Right cardiac atrium (tissue), 5 donors: ENCODE measurements at places on chromosomes 6 and 20.

DNA sequence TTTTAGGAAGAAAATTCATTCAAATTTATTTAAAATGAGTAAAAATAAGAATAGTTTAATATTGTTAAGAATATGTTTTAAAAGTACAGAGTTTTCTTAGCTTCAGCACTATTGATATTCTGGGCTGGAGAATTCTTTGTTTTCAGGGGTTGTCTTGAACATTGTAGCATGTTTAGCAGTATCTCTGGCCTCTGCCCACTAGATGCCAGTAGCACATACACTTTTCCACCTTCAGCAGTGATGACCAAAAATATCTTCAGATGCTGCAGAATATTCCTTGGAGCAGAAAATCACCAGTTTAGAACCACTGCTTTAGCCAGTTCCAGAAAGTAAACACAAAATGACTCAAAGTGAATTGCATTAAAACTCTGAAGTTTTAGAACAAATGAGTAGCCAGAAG is 19.4 kb upstream of the SDHAF4 start:
- no peak for DNase-seq

GRCh38 chr6:11009353-11009752 is 34.8 kb downstream of the ELOVL2 start:
- DNase-seq = no peak

- no peak for DNase-seq
Measured at GRCh38 chr20:10591946-10592521, 81.8 kb downstream of the JAG1 start.

DNA sequence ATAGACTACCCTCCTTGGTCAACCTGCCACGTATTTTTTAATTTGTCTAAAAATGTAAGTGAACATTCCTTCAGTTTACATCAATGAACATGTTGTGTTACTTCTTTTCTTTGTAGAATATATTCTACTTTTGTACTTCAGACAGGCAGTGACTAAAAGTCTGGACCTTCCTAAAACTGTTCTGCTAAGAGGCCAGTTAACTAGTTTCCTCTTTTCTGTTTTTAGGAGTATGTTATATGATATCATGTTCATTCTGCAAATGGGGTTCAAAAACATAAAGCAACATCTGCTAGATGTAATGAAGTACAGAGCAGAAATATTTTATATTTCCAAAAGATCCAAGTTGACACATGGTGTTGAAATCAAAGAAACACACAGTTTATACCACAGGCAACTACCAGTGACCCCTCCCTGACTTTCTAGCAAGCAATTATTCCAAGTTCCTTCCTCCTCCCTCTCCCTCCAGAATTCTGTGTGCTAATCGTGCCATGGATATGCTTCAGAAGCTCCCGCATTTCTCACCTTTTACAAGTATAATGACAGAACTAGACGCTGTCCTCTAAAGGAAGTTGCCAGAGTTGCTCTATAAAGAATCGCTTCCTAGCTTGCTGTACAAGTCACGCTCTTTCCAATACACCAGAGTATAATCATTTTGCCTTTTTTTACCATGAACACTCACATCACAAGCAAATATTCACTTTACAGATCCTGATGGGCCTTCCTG is 64.7 kb downstream of the ARHGAP18 start:
- DNase-seq = no peak

GRCh38 chr20:60627751-60628565 is 624.1 kb upstream of the CDH4 start:
- no peak for DNase-seq

DNA sequence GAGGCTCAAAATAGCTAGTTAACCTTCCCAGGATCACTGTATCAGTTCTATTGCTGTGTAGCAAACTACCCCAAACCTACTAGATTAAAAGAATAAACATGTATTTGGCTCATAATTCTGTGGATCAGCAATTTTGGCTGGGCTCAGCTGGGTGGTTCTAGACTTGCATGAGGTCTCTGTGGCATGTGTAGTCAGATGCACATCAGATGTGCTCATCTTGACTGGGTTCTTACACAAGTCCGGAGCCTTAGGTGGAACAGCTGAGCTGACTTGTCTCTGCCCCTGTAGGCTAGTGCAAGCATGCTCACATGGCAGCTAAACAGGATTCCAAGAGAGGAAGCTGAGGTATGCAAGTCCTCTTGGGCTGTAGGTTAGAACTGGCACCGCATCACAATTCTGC is 173.2 kb upstream of the PRND start:
- DNase-seq = no peak

DNA sequence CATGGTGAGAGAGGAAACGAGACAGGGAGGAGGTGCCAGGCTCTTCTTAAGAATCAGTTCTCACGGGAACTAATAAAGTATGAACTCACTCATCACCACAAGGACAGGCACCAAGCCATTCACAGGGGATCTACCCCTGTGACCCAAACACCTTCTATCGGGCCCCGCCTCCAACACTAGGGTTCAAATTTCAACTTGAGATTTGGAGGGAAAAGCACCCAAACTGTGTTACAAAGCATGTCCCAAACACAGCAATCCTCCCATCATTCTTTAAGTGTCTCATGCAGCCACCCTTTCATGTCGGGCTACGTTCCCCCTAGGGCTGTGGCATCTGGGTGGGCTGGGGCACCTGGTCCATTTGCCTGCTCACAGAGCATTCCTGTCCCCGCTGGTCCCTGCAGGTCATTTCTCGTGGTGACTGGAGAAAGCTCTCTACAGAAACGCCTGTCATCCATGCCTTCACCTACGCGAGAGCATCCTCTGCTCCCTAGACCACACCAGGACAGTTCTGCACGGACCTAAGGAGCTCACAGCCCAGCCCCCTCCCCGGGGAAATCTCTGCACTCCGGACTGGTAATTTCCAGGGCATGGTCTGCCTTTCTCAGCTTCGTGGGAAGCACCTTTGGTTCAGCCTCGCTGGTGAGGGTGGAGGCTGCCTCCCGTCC is 79.6 kb downstream of the TTLL2 start:
- no peak for DNase-seq

GRCh38 chr20:51968151-51968550 is 165.8 kb upstream of the SALL4 start:
- no peak for DNase-seq

DNA sequence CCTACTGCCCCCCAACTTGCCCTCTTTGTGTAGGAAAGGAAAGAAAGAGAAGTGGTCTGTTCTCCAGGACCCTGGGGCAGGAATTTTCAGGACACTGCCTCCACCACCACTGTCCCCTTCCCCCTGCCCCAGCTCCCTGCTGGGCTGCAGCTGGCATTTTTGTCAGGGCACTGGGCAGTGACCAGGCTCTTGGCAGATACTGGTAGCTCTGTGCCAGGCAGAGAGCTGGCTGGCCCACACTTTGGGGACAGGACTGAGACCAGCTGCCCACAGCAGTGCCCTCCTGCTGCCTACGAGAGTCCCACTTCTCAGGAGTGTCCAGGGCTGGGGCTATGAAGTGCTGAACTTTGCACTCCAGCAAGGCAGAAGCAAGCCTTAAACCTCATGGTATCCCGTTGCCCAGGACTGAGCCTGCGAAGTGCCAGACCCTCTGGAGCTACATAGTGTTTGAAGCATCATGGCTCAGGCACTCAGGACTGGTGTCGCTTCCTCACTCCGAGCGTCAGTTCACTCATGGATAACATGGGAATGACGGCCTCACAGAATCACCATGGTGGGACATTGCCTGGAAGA is 19.3 kb downstream of the SLC13A3 start:
- no peak for DNase-seq

GRCh38 chr6:131005439-131006016 is 57.5 kb downstream of the EPB41L2 start:
- no peak for DNase-seq

DNA sequence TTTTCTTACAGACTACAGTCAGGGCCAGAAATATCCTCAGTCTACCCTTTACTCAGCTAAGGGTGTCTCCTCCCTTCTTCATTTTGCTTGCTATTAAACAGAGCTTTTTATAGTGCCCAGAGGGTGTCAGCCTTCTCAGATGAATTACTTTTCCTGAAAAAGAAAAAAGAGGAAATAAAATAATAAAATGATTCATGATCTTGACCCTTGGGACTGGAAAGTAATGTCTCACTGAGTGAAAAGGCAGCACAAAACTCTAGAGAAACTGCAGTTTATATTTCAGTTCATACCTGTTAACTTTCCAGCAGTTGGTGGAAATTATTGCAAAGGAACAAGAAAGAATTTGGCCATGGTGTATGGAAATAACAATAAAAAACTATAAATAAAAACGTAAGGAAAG is 170.6 kb downstream of the IBTK start:
- no peak for DNase-seq

DNA sequence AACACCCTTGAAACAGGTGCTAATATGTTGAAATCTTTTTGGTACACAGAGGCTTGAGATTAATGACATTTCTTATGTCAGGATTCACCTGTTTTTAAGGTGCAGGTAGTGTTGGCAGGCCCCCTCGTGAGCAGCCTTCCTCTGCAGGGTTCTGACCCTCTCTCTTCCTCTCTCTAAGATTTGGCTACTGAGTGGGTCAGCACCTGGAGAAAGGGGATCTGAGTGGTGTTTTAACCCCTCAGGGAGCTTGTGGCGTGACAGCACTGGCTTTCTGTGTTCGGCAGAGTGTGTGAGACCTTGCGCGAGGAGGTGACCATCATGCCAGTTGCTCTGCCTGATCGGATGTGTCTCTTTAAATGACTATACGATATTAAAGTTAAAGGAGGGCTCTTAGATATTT is 37.1 kb downstream of the HIVEP1 start:
- no peak for DNase-seq

- DNase-seq = no peak
Measured at GRCh38 chr6:112325444-112325843, 21.7 kb upstream of the RFPL4B start.

GRCh38 chr6:121865811-121866210 is 430.4 kb downstream of the GJA1 start:
- DNase-seq = no peak

DNA sequence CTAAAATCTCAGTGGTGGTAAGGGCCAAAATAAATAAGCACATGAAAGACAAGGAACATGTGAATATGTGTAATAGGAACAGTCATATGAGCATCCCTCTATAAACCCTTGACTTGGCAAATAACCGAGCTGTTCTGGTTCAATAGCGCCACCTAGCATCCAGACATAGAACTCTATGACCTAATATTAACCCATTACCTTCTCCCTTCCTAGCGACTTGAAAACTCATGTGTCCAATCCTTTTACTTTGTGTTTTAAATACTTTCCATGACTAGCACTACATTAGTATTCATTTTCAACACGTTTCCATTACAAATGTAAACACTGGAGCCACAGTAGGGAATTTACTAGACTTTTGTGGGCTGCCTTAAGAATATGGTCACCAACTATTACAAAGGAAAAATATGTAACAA is 279.7 kb downstream of the UST start:
- no peak for DNase-seq

- peak; percentile 75 for DNase-seq
Measured at GRCh38 chr6:90294989-90295853, 1.4 kb downstream of the BACH2 start.

GRCh38 chr20:9617940-9618339 is 103.5 kb downstream of the LAMP5 start:
- DNase-seq = no peak

DNA sequence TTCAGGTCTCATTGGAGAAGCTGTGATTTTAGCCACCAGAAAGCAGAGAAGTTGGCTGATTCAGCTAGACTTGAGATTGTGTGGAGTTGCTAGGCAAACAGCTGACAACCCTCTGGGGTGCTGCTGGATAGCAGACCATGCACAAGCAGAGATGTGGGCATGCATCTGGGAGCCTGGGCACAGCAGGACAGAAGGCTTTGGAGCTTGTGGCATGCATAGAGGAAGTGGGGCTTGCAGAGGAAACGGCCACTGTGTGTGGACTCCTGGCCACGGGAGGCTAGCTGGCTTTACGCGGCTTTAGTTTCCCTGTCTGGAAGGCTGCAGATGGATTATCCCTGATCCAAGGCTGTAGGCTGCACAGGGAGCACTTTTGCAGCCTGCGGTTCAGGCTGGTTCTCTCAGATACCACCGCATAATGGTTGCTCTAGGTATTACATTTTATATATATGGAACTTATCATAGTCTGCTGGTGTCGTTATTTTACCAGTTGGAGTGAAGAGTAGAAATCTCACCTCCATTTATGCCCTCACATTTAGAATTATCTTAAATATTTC is 10.4 kb downstream of the ZNF831 start:
- DNase-seq = no peak

DNA sequence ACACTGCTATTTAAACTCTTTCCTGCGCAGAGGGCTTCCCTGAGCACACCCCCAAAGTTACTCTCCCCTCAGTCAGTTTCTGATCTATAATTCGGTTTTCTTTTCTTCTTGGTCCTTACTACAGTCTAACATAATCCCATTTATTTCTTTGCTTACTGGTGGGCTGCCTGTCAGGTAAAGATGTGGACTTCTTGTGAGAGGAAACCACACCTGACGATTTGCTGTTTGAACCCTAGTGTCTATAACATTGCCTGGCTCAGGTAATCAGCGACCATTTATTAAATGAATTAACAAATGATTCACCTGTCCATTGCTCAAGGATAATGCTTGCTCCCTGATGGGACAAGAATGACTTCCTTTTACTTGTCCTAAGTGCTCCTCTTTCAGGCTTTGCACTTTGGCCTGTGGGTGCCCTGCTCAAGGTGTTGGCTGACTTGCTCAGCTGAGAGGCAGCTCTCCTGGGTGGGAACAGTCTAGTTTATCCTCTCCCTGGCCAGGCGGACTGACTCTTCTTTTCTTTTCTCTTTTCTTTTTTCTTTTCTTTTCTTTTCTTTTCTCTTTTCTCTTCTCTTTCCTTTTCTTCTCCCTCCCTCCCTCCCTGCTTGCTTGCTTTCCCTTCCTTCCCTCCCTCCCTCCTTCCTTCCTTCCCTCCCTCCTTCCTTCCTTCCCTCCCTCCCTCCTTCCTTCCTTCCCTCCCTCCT is 233.1 kb downstream of the BCAS1 start:
- DNase-seq = no peak

- DNase-seq = peak; percentile 50
Measured at GRCh38 chr6:109449064-109449794, 6.3 kb downstream of the MICAL1 start.

- DNase-seq = peak; percentile 79
Measured at GRCh38 chr6:124962639-124963415, 590 bp downstream of the RNF217 start.

GRCh38 chr6:21214738-21215448 is 378.7 kb upstream of the SOX4 start:
- DNase-seq = no peak

DNA sequence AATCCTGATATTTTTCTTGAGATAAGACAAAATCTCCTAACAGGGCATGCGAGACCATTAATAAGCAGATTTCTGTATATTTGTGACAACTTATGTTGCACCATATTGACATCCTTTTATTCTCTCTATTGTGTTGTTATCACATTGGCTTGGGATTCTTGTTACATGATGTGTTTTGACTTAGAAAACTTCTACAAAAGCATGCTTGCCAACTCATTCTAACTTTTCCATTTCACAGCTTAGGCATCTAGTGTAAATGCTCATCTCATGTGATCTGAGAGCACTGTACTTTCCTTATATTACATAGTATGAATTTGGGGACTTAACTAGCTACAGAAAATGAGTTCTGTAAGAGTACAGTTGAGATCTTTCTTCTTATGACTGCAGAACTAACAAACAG is 1040.7 kb upstream of the ADGRB3 start:
- no peak for DNase-seq

GRCh38 chr6:30883685-30884520 is at the start of gene DDR1:
Gene DDR1, plus strand, starts transcription at chr6:30884519. Its CDS starts 4,211 bp downstream, at chr6:30888730.
- peak; percentile 94 for DNase-seq
